ENCODE measurements at places on chromosomes 4 and X. TPM values are rescaled to one million over a fixed set of nuclear protein-coding genes. Genes with fewer than 3 reads are reported as not detected.

Gene WFS1
- 15.6 TPM for total RNA-seq

Gene TMEM150C
- 0.53 TPM for total RNA-seq

Gene ARHGEF9
- total RNA-seq, result 20.2 TPM

Gene NXT2
- 9.6 TPM for total RNA-seq

Gene PABPC1L2B
- not detected for total RNA-seq

Gene SHOX
- not detected for total RNA-seq

Gene LDOC1
- total RNA-seq, result 8.8 TPM

Gene SPRY1
- total RNA-seq, result 32.2 TPM

Gene PAGE1
- not detected for total RNA-seq

Gene ERAS
- total RNA-seq, result not detected

Gene FAM9B
- total RNA-seq, result not detected

Gene DKC1
- 42.4 TPM for total RNA-seq

Gene ZCCHC13
- total RNA-seq, result not detected

Gene MAP7D2
- total RNA-seq, result not detected

Gene MAGEA6
- not detected for total RNA-seq

Gene TMEM156
- 0.37 TPM for total RNA-seq

Gene MAGEE1
- total RNA-seq, result 2.1 TPM

Gene LPAR4
- total RNA-seq, result 0.53 TPM

Gene CNGA1
- under 0.01 TPM for total RNA-seq
